ENCODE measurements at places on chromosomes 16 and 17.
A peak's percentile ranks its signal among the peaks of the same experiment; 100 is the strongest.

- no peak for DNase-seq
Measured at GRCh38 chr17:81609541-81610311, 27.2 kb downstream of the NPLOC4 start.

DNA sequence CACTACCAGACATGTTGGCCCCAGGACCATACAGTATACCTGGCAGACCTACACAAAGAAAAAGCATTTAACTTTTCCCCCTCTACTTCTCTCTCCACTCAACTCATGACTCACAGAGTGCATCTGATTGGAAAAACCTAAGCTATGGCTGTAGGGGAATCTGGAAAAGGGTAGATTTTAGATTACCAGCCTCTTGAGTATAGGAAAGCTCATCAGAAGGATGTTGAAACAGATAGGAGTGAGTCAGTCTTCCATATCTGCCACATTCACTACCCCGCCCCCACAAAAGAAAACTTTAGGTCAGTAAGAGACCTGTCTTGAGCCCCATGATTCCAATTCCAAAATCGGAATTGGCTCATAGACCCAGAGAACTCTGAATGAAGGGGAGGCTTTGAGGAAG is 12.3 kb downstream of the KRT9 start:
- no peak for DNase-seq

GRCh38 chr16:661184-661821 is 6.6 kb upstream of the RHOT2 start:
- no peak for DNase-seq

DNA sequence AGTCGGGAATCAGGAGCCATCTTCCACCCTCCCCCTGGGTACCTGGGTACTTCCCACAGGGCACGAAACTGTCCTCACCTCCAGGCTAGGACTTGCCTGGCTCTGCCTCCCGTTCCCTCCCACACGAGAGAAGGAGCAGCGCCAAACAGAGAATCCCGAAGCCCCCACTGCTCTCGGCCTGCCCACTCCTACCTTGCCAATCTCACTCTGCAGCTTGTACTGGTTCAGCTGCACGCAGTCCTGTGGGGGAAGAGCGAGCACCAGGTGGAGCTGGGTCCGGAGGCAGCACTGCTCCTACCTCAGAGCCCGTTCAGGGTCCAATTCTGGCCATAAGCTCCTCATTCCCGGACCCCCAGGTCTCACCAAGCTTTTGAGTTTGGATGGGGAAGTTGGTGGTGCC is 8.7 kb downstream of the CAMKK1 start:
- no peak for DNase-seq

DNA sequence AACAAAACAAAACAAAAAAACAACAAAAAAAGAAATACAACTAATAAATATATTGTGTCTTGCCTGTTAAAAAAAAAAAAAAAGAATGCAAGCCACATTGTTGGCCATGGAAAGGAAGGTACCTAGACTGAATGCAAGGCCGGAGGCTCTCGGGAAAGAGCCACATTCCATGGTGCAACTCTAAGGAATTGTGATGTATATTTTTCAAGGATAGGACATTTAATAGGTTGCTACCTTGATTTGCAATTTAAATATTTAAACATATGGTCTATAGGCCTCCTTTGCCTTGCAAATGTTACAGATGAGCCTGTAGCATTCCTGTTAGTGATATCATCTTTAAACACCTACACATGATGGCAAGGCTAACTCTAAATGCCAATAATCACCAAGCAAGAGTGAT is 650.9 kb downstream of the TOX3 start:
- DNase-seq: no peak

- peak; percentile 48 for DNase-seq
Measured at GRCh38 chr17:16211590-16211989, 3.7 kb downstream of the NCOR1 start.

GRCh38 chr16:88706965-88707826 is 893 bp downstream of the CTU2 start:
- DNase-seq: no peak
